HFFc6 (cell line): ENCODE measurements at places on chromosomes 6 and 20.

- no peak for DNase-seq
Measured at GRCh38 chr6:6626187-6626586, 37.7 kb downstream of the LY86 start.

DNA sequence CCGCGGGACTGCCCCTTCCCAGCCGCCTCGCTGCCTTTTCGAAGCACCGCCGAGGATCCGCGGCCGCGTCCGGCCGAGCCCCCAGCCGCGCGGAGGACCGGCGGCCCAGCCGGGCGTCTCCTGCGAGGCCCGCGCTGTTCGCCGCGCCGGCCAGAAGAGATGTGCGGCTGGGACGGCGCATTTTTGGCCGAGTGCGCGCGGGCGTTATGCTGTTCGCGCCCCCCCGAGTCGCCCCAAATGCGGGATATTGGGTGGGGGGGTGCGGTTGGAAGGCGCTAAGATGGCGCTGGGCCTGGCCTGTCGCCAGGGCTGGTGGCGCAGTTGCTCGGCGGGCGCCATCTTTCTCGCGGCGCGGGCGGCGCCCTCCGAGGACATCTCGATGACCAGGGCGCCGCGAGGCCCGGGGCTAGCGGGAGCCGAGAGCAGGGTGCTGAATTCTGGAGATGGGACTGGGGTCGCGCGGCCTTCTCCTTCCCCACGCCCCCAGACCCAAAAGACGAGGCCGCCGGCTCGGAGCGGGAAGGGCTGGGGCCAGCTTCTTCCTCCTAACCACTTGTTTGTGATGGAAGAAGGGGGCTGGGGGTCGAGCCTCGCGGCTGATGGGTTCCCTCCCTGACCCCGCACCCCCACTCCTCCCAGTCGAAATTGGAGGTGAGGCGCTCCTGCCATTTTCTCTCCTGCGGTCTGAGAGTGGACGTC lies 1.5 kb downstream of the BICRAL start:
- peak; percentile 33 for DNase-seq

GRCh38 chr6:163731215-163732013 lies 316.9 kb downstream of the QKI start:
- no peak for DNase-seq

DNA sequence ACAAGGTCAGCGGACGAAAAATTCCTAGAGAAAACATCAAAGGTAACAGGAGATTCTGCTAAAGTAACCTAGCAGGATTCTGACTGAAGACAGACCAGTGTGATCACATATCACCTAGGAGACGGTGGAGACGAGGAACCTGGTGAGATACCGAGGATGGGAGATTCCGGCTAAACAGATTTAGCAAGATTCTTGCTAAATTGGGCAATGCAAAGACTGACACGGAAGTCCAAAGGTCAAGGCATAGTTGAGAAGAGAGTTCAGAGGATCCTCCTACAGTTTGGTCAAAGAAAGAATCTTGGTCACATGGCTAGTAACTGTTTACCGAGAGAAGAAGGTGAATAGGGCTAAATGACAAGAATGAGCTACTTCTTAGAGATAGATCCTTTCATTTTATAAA lies 61.1 kb downstream of the TMEM170B start:
- DNase-seq = no peak

DNA sequence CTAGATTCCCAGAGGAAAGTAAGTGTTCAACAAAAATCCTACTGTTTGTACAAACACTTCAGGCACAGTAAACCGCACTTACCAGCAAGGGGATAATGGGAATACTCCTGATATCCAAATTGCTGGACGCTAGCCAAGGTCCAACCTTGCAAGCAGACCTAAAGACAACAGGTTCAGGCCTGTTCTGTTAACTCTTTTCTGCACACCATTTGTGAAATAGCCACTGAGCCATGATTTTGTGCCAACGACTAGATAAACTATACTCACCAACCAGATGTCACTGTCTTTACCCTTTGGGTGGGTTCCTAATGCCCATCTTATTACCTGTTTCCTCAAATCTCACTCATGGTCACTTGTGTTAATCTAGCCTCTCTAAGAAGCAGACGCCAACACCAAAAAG lies 43.5 kb downstream of the GOPC start:
- DNase-seq = no peak

DNA sequence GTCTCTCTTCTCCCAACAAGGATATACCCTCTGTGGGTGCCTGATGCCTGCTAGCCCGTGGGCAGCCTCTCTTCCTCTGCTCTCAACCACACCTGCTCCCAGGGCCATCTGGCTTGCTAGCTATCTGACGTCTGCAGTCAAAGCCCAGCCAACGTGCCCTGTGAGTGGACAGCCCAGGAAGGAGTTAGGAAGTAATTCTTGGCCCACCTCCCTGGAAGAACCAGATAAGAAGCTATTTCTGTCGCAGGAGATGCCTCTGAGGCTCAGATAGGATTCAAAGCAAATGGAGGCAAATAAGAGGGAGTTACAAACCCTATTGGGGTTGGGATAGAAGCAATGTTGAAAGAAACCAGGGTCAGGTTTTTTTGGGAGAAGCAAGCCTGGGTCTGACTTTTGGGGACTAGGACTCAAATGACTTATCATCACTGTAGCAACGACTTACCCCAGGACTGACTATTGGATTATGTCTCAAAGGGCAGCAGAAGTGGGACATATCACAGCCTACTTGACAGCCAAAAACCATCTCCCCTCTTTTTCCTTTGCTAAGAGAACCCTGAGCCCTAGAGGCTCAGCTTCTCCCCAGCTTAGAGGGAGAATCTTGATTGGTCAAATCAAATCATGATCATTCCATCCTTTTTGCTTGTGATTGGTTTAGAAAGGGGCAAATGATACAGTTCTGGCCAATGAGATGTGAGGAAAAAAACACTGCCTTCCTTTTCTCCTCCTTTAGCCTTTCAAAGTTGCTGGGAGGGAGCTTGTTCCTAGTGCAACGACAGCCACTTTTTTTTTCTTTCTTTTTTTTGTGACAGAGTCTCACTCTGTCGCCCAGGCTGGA lies 18.0 kb upstream of the CDK5RAP1 start:
- no peak for DNase-seq

- DNase-seq = no peak
Measured at GRCh38 chr20:11529047-11529446, 388.6 kb upstream of the BTBD3 start.

DNA sequence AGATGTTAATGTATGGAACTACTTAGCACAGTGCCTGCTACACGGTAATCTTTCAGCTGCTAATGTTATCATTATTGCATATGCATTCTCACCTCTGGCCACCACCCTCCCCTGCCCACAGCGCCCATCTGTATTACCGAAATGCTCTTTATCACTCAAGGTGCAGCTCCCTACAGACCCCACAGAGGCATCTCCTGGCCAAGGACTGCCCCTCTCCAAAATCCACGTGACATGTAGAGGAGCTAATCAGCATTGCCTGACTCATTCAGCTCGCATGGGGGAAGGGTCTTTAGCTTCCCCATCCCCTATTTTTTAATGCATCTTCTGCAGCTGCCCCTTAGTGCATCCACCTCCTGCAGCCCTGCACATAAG lies 41.8 kb downstream of the SLC22A23 start:
- no peak for DNase-seq

- DNase-seq = no peak
Measured at GRCh38 chr6:70389261-70389660, 24.0 kb upstream of the FAM135A start.

GRCh38 chr6:120056085-120056484 lies 706.5 kb upstream of the MAN1A1 start:
- DNase-seq = no peak

DNA sequence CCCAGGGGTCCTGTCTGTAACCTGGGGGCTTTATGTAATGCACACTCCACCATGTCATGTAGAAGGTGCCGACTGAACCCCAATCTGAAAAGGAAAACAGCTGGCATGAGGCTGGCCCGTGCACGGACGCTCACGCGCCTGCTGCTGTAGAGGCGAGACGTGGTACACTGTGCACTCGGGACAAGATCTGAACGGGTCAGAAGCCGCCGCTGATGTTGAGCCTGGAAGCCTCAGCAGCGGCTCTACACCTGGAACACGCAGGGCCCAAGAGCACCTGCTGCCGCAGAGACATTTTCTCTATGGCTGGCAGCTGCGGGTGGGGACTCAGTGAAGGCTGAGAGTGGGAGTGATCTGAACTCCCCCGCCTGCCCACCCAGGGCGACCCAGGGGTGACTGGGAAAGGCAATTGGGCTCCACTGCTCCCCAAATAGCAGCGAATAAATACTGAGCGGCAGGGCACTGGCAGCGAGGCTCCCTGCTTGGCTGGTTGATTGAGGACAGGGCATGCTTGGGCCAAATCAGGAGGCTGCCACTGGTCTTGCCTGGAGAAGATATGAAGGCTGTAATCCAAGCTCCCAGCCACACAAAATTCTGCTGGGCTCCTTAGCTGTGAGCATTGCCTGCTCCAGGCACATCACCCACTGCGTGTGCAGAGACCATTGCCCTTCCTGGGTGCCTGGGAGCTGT lies 2.5 kb upstream of the OGFR start:
- no peak for DNase-seq

- DNase-seq = no peak
Measured at GRCh38 chr6:116271149-116271708, 8.5 kb downstream of the TSPYL1 start.

DNA sequence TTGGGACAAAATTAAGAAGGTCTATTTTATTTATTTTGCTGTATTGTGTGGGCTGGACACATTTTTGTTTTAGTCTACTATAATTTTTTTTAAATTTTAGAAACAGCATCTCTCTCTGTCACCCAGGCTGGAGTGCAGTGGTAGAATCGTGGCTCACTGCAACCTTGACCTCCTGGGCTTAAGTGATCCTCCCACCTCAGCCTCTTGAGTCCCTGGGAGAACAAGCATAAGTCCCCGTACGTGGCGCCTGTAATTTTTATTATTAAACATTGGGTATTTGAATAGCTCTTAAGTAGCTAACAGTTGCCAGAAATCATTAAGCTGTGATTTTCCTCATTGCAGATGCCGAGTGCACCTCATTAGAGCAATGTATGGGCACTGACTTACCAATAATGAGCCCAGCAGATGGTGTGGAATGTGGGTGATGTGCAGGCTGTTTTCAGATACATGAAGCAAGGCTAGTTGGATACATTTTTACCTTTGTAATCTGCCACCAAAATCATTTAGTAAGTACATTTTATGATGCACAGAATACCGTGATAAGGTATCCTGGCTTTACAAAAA lies 10.3 kb upstream of the MAS1 start:
- DNase-seq = no peak

GRCh38 chr6:49415358-49415757 lies 47.7 kb downstream of the MMUT start:
- DNase-seq = no peak

GRCh38 chr20:4193069-4193452 lies 177.7 kb upstream of the RNF24 start:
- no peak for DNase-seq

GRCh38 chr20:58818586-58819285 lies 32.0 kb downstream of the GNAS-AS1 start:
- DNase-seq = peak; percentile 97
